ENCODE measurements at places on chromosomes 16 and 17.

GRCh38 chr17:70976447-70976846 is 807.1 kb downstream of the KCNJ2 start:
- DNase-seq: no peak

DNA sequence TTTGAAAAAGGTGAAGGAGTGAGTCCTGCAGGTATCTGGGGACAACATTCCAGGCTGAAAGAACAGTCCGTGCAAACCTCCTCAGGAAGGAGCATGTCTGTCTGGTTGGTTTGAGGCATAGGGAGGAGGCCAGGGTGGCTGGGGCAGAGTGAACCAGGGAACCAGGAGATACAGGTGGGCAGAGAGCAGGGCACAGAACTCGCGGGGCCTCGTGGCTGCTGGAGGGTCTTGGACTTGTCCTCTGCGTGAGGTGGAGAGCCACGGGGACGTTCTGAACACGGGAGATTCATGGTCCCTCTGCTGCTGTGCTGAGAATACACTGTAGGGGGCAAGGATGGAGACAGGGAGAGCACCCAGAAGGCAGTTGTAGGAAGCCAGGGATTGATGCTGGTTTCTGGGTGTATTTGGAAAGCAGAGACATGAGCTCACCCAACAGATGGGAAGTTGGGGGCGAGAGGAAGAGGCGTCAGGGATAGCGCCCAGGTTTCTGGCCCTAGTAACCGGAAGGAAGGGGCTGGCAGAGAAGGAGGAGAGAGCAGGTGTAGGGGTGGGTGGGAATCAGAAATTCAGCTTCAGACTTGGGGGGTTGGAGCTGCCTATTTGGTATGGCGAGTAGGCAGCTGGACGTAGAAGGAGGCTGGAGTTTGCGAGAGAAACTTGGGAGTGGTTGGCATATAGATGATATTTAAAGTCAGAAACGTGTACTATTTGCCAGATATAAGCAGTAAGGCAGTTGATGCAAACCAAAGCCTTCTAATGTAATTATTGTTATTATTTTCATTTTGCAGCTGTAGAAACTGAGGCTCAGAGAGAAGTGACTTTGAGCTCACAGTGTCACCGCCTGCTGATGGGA is at the start of gene CCL17:
Gene CCL17, plus strand, starts transcription at position 803 of the 853 bp plus-strand sequence. CDS start 9,166 bp downstream, outside the sequence.
- no peak for DNase-seq

DNA sequence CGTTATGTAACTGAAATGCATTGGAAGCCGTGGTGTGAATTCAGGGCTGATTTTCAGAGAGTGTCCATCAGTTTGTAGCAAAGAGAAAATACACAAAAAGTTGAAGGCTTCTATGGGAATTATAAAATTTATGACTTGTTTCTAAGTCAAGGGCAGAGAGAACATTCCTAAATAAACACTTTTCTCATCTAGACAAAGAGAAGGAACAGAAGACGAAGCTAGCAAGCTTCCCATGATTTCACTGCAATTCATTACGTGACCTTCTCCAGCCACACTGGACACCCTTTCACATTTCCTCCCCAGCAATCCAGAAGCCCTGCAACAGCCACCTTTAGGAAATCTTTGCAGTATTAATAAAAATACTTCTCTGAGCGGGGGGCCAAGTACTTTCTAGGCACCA is 67.8 kb downstream of the TMEM100 start:
- DNase-seq: no peak

DNA sequence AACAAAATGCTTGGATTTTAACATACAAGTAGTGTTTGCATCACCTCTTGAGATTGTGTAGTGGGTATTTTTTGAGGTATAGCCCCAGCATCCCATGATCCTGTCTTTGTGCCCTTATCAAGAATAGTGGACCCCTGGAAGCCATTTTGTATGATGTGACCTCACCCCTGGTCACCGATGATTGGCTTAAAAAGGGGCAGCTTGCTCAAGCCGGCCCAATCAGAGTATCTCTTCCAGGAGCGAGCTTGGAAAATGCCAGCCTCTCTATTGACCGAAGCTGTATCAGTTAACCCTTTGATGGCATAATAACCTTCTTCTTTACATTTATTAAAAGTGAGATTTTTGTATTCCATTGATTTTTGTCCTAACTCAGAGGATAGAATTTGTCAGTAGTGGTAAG is 55.5 kb upstream of the FAM20A start:
- DNase-seq: no peak

GRCh38 chr16:77457046-77457445 is 22.2 kb upstream of the ADAMTS18 start:
- DNase-seq: no peak

GRCh38 chr16:70568601-70569237 is 45.1 kb downstream of the SF3B3 start:
- DNase-seq: no peak

- no peak for DNase-seq
Measured at GRCh38 chr17:17909078-17909477, 63.1 kb downstream of the TOM1L2 start.

GRCh38 chr17:40069751-40070708 is 7.3 kb downstream of the THRA start:
- peak; percentile 79 for DNase-seq

DNA sequence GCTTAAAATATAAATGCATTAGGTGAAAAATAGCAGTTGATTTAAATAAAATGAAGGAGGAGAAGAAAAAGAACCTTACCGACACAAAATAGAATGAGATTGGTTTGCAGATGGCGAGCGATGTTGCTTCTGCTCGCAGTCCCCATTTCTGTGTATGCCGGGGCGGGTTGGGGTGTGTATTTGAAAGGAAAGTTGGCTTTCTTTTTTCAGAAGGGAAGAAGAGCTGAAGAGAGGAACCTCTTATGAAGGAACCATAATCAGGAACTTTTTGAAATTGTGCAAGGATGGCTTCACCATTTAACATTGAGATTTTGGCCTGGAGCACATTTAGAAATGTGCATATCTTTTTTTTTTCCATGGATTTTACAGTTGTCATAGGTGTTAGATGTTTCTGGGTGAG is at the start of gene IGSF6:
Gene IGSF6, minus strand, starts transcription at position 156 of the 400 bp plus-strand sequence. Its CDS starts 10 bp downstream, at position 146.
- no peak for DNase-seq

GRCh38 chr16:647173-647902 is 1.8 kb upstream of the WDR90 start:
- no peak for DNase-seq

DNA sequence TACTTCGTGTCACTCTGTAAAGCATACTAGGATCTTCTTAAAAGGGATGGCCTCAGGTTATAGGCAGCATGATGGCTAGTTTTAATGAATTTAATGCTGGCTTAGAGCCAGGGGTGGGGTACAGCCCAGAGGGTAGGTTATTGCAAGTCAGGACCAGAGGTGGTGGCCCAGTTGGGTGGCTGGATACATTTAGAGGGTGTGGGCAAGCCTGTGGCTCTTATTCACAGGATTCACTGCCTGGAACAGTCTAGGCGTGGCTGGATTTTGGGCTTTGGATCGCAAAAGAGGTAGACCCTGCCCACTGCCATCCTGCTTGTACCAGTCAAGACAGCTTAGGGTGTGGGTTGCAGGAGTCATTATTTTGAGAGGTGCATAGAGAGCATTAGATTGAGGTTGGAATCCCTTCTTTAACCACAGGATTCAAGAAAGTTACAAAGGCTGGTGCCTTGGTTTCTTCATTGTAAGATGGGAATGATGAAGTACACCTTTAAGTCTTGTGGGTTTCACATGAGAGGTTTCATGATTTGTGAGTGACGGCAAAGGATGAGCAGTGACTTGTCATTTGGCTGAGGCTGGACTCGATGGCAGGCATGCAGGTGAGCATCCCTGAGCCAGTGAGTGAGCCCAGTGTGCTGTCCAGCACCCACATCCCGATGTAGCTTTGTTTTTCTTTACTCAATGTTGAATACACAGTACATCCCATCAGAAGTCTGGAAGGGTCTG is 85.2 kb downstream of the KSR1 start:
- no peak for DNase-seq

- no peak for DNase-seq
Measured at GRCh38 chr17:49738456-49739163, 25.3 kb downstream of the FAM117A start.

GRCh38 chr17:46001390-46002310 is 2.6 kb downstream of the STH start:
- no peak for DNase-seq

DNA sequence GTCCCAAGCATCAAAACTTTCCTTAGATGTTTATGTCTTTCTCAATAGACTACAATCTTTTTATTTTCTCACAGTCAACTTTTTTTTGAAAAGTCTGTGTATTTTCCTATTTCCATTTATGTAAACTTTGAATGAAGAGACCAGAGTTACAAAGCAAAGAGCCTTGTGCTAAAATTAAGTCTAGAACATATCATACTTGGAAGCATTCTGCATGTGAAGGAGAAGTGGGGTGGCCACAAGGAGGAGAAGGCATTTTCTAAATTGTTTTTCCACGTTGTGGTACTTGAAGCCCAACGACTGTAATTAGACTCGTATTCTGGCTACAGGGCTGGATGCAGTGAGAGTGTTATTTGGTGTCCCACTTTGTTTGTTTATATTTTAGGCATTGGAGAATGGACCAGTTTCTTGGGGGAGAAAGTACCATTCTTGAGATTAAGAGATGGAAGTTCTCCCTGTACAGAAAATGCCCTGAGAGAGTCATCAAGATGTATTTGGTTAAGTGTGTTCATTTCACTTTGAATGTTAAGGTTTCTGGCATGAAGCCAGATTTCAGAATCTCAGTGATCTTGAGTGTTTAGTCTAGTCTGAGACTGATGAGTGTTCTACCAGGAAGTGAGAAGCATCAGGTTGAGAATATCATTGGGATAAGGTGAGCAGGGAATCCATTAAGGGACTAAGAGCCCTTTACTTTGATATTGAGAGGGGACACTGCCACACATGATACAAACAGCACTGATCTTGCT is 71.6 kb downstream of the MAP2K6 start:
- DNase-seq: no peak

DNA sequence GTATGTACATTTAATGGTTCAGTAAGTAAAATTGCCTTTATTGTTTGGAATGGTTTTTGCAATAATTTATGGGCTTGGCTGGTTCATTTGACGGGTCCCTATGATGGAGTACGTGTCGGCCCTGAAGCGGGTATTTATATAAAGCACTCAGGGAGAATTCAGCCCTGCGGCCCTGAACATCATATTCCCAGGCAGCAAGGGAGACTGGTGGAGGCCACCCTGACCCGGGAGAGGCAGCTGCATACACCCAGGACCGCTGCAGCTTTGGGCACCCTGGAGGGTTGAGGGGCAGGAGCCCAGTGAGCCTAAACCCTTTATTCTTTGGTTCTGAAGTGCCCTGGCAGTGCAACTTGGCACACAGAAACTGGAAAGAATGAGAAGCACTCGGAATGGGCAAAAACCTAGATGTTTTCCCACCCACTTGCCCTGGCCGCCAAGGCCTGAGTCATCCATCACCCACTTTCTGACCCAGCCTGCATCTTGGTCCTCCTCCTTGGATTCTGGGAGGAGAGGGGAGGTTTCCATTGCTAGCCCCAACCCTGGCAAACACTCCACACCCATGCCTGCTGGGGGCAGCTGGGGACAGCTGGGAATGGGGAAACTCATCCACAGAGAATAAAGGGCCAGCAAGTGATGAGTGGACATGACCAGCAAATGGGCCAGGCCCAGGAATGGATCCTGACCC is 162.2 kb upstream of the TNRC6C start:
- DNase-seq: no peak

- DNase-seq: no peak
Measured at GRCh38 chr17:60087882-60088669, 9.4 kb upstream of the HEATR6 start.

DNA sequence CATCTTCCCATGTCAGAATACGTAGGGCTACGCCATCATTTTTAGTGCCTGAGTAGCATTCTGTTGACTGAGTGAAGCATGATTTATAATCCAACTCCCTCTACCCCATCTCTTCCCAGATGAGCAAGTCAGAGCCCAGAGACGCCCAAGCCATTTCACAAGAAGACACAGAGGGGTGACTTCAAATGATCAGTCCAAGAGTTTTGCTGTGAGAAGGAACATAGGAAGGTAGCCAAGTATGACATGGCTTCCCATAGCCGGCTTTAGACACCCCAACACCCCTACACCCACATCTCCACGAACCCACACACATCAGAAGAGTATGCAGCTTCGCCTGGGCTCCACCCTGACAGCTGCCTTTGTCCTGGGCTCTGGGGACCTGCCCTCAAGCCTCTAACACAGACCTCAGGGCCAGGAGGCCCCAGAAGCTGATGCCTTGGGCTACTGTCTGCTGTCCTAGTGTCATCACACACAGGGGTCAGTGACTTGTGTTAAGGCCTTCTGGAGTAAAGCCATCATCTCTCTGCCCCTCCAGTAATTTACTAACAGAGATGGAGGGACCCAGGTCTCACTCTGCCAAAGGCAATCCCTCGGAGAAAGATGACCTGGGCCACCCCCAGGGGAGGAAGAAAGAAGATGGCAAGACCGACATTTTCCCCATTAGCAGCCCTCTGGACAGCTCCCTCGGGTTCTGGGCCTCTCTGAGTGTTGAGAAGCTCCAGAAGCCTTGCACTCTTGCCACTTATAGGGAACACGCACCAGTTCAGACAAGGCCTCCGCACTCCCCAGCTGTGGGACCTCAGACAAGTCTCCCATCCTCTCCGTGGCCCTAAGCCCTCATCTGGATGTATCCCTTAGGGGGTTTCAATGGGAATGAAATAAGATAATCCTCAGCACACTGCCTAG is 38.7 kb upstream of the MRPS23 start:
- no peak for DNase-seq

GRCh38 chr17:59521465-59522126 is 43.8 kb upstream of the DHX40 start:
- peak; percentile 85 for DNase-seq

GRCh38 chr16:78258375-78259065 is 159.1 kb downstream of the WWOX start:
- no peak for DNase-seq

DNA sequence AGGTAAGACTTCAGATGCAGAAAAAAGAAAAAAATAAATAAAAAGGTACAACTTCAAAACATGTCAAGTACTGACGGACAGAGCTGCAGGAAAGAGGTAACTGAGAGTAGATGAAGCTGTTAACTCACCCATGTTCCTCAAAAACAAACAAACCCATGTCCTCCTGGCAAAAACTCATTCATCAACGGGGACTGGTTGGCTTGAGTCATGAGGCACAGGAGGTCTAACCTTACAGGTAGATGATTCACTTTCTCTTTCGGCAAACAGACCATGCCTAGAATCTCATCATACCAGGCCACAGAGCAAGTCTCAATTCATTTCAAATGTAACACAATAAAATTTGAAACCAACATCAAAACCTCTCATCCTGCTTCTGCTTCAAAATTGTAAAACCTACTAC is 12.3 kb upstream of the FASN start:
- DNase-seq: no peak

DNA sequence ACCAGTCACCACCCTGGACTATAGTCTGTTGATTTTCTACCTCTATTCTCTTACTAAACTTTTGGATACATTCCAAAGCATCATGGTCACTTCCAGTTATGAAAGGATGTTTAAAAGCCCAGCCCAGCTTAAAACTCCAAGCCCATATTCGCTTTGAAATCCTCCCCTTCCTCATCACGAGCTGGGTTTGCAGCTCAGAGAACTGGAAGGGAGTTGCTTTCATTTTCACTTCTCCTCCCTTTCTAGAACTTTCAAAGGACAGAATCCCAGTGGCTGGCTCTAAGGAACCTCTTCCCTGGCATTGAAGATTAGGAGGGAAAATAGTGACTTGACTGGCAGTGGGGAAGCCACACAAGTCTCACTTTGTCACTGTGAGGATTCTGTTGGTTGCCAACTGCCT is 100.1 kb upstream of the DYNLRB2 start:
- no peak for DNase-seq

- no peak for DNase-seq
Measured at GRCh38 chr17:37206299-37206698, 169.5 kb upstream of the C17orf78 start.
